Breast epithelium (tissue), 4 donors: ENCODE measurements at places on chromosomes 11 and 22.

- H3K27ac ChIP-seq: no peak overlapping the region
- no peaks in the 10 kb centered on the region for H3K36me3 ChIP-seq
Measured at GRCh38 chr11:66159324-66159984, 89.4 kb downstream of the PACS1 start.

DNA sequence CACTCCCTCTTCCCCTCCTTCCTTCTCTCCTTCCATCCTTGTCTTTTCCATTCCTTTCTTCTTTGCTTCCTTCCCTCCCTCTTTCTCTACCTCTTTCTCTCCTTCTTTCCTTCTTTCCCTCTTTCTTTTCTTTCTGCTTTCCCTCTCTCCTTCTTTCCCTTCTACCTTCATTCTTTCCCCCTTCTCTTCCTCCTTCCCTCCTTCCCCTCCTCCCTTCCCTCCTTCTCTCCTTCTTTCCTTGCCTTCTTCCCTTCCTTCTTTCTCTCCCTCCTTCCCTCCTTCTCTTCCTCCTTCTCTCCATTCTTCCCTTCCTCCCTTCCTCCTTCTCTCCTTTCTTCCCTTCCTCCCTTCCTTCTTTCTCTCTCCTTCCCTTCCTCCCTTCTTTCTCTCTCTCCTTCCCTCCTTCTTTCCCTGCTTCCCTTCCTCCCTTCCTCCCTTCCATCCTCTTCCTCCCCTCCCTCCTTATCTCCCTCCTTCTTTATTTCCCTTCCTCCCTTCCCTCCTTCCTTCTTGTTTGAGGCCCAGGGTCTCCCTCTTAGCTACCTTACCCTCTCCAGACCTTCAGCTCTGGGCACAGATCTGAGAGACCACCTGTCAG is 77.0 kb downstream of the BUD13 start:
- no peaks in the 10 kb centered on the region for H3K27me3 ChIP-seq
- H3K4me1 ChIP-seq: no peaks in the 10 kb centered on the region
- no peak overlapping the region for H3K4me3 ChIP-seq
- DNase-seq: no peak
- no peaks in the 10 kb centered on the region for H3K36me3 ChIP-seq

DNA sequence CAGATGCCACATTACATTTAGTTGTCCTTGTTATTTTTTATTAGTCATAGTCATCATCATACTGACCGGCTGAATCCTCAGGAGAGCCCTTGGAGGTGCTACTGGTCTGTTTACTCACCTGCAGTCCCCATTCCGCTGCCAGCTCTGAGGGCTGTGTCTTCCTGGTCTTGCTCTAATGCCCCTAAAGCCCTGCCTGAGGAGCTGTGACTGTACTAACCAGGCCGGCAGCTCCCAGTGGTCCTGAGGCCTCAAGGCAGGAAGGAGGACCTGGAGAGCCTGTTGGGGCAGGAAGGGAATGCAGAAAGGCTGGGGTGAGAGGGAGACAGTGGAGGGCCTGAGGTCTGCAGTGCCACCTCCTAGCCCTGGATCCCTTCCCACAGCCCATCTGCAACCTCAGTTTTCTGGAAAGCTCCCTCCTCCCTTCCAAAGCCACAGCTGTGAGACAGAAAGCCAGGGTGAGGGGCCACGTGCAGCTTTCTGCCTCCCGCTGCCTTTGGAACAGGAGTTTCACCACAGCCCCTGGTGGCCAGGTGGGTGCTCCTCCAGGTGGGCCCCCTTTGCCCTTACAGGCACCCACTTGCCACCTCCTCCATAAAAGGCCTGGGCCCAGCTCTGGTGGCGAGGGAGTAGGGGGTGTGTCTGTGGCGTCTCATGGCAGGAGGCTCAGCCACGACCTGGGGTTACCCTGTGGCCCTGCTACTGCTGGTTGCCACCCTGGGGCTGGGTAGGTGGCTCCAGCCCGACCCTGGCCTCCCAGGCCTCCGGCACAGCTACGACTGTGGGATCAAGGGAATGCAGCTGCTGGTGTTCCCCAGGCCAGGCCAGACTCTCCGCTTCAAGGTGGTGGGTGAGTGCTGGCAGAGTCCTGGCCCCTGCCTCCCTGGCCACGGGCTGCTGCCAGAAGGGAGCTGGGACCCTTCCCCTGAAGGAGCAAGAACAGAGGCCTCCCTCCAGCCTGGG is at the start of gene ZP1:
ZP1 (plus strand) TSS at position 632 of the 960 bp plus-strand sequence; CDS start at position 652, 20 bp downstream.
- H3K27ac ChIP-seq: no peak within 1 kb of the TSS
- H3K4me1 ChIP-seq: no peaks in the 10 kb centered on the region
- H3K27me3 ChIP-seq: no peaks in the 10 kb centered on the region
- DNase-seq: no peak

DNA sequence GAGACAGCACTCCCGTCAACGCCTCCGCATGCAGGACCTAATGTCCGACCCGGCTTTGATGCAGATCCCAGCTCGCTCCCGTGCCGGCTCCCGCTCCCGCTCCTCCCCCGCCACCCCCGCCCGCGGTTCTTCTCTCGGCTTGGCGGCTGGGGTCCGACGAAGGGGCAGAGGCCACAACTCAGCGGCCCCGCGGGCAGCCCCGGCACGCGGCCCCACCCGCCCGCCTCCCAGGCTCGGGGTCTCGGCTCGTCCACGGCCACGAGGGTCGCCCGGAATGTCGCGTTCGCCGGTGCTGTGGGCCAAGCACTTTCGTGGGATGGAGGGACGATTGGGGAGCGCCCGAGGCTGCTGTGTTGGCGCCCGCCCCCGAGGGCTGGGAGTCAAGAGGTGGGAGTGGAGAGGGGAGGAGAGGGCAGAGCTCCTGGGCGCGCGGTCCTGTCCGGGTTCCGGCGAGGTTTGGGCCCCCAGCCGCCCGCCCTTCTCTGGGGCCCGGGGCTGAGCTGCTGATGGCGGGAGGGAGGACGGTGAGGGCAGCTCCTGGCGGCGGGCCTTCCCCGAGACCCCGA is 5.3 kb upstream of the TBX1 start:
- peaks cover 5% of the 10 kb centered on the region for H3K4me1 ChIP-seq
- H3K4me3 ChIP-seq: peak overlapping the region; percentile 68
- no peaks in the 10 kb centered on the region for H3K36me3 ChIP-seq
- H3K27ac ChIP-seq: no peak overlapping the region

DNA sequence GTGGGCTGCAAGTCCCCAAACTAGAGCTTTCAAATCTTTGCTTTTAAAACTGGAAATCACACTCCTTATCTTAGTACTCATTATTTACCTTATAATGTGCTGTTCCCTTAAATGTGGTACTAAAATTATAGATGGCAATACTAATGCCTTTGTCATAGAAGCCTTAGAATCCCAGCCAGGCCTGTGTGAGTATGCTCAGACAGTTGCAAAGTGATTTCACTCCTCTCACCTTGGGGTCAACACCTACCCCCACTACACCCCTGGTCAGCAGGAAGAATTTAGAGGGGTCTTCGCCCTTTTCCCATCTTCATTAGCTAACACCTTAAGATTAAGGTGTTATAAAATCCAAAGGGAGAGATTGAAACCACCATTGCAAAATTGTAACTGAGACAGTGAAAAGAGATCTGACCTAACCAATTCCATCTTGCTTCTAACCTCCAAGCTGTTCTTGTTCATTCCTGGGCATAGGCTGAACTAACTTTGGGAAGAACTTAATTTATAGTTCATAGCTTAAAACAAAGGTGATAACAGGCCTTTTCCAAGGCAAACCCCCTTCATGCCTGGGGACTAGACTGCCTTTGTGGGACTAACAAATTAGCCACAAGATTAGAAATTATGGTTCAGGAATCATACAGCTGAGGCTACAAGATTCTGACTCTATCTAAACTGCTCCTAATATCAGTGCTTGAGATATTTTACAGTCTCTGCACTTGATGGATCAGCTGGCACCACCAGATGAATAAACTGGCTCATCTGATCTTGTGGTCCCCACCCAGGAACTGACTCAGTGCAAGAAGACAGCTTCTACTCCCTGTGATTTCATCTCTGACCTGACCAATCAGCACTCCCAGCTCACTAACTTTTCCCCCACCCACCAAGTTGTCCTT is 10.4 kb upstream of the MRPL17 start:
- no peaks in the 10 kb centered on the region for H3K36me3 ChIP-seq
- peak overlapping the region; percentile 38 for H3K27ac ChIP-seq
- H3K27me3 ChIP-seq: no peaks in the 10 kb centered on the region
- H3K4me3 ChIP-seq: no peak overlapping the region
- H3K4me1 ChIP-seq: no peaks in the 10 kb centered on the region

DNA sequence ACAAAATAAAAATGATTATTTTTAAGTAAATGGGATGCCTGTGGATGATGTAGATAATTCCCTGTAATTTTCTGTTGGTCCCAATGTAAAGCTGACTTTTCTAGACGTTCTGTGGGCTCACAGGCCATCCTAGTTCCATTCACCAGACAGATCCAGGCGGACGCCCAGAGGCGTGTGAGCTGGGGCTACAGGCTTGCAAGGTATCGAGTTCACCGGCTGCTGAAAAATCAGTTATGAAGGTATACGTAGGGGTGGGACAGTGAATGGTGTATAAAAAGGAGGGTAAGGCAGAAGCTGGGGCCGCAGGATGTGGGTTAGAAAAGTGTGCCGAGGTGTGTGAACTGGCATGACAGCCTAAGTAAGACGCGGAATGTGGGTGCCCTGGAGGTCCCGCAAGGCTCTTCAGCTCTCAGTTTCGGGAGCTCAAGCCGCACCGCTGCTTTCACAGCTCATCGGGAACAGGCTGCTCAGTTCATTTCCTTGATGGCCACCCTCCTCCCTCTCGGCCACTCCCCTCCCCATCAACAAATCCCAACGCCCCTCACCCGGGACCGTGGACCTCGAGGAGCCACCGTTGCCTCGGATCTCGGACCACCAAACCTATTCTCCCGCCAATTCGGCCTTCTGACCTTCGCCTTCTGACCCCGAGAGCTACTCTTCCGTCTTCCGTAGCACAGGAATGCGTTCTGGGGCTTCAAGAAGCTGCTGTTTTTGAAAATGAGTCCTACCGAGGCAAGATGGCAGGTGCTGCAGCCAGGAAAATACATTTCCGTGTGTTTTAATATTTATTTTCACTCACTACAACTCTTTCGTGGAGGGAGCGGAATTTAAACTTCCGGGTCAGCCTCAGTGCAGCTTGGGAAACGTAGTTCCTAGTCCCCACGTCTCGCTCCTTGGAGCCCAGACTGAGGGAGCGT is at the start of gene XNDC1N:
XNDC1N (minus strand) TSS at position 775 of the 917 bp plus-strand sequence. CDS start 5,241 bp downstream, outside the sequence.
- H3K36me3 ChIP-seq: no peaks in the 10 kb centered on the region
- peak; percentile 40 for DNase-seq
- H3K4me3 ChIP-seq: peak within 1 kb of the TSS; percentile 94
- no peaks in the 10 kb centered on the region for H3K27me3 ChIP-seq
- peak within 1 kb of the TSS; percentile 87 for H3K27ac ChIP-seq
- peaks cover 6% of the 10 kb centered on the region for H3K4me1 ChIP-seq
